ENCODE measurements at places on chromosomes 2 and 18.

- no peak for DNase-seq
Measured at GRCh38 chr18:44290366-44290977, 390.2 kb upstream of the SETBP1 start.

DNA sequence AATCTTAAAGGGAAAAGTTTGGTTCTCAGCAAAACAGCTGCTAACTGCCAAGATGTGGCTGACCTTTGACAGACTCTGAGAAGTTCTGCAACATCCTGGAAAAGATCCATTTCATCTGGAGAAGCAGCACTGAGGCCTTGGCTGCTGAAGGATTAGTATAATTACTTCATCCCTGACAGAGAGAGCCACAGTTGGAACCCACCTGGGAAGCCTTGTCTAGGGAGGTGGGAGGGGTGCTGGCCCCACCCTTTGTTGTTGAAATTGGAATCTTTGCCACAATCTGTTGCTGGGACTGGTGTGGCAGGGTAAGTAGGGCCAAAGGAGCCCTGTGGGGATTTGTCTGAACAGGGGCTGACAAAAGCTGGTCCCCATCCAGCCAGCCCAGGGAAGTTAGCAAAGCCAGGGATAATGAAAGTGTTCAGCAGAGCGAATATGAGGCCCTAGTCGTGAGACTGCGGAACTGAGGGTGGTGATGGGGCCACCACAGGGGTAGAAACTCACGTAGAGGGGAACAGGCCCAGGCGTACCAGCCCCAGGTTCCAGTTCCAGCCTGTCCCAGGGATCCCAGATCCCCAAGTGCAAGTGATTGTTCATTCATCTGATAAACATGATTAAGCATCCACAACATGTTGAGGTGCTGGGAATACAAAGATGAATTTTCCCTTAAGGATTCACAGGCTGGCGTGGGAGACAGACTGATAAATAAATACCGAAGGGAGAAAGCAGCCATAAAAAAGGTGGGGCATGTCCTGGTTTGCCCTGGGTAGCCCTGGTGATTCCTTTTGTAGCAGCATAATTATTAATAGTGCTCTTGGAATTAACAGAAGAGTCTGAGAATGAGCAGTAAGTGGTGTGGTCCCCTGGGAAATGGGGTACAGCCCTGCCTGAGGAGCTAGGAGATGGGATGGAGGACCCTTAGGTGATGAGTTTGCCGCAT is 60.0 kb downstream of the MYO1B start:
- DNase-seq = no peak

GRCh38 chr18:56511996-56512395 is 126.4 kb downstream of the TXNL1 start:
- no peak for DNase-seq

DNA sequence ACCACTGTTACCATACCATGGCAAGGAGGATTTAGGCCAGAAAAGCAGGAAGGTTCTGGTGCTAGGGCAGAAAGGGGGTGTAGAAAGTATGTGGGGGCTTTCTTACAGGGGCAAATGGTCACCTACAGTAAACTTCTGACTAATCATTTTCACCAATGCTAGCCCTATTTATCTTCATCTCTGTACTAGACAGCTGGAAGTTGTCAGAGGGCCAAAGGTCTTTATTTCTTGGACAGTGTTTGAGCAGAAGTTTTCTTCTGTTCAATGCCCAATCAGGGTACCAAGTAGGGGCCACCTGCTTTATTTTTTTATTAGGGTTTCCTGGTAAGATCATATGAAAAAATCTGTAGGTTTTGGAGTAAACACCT is 37.6 kb downstream of the MAP4K4 start:
- DNase-seq = no peak

- DNase-seq = no peak
Measured at GRCh38 chr2:144414324-144414845, 105.5 kb downstream of the ZEB2 start.

Measured in GM19239 (cell line).